ENCODE measurements at places on chromosomes 11 and 22.

- DNase-seq, result no peak
These were observed 54.6 kb downstream of the POLD3 start for GRCh38 chr11:74646954-74647353.

- peak; percentile 67 for DNase-seq
These were observed 231.6 kb upstream of the TBCEL start for GRCh38 chr11:120792306-120792705.

- DNase-seq, result no peak
These were observed 561.8 kb upstream of the B3GAT1 start for GRCh38 chr11:134973801-134974200.

DNA sequence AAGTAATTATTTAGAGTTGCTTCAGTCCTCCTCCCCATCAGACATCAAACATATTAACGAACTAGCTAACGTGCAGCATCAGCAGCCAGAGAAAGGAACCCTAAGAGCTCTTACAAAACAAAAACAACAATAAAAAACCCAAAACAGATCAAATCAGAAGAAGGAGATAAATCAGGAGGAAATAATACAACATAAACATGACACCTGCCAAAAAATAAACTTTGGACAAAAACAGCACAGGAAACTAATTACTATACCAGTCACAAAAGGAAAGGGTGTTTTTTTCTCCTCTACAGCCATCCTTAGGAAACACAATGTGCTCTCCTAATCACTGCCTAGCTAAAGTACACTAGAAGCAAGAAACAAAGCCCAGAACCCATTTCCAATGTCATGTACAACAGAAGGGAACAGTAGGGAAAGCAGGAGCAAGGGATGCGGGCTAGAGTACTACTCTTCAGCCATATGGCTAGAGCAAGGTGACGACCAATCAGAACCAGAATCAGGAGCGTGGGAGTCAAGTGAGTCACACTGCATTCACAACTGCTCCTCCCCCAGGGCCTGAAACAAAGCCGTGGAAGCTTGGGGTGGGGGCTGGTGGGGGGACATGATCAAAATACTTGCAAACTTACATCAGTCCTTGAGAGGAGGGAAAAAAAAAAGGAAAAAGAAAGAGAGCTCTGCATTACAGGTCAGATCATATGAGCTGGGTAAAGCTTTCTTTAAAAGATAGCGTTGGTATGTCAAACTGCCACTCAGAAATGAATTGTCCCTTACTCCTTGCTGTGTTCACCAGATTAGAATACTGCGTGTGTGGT is 60.4 kb downstream of the LARGE2 start:
- peak; percentile 94 for DNase-seq

GRCh38 chr22:19875531-19876313 is 21.0 kb upstream of the GNB1L start:
- no peak for DNase-seq

- peak; percentile 20 for DNase-seq
These were observed 6.4 kb downstream of the CDCA5 start for GRCh38 chr11:65077451-65077850.

DNA sequence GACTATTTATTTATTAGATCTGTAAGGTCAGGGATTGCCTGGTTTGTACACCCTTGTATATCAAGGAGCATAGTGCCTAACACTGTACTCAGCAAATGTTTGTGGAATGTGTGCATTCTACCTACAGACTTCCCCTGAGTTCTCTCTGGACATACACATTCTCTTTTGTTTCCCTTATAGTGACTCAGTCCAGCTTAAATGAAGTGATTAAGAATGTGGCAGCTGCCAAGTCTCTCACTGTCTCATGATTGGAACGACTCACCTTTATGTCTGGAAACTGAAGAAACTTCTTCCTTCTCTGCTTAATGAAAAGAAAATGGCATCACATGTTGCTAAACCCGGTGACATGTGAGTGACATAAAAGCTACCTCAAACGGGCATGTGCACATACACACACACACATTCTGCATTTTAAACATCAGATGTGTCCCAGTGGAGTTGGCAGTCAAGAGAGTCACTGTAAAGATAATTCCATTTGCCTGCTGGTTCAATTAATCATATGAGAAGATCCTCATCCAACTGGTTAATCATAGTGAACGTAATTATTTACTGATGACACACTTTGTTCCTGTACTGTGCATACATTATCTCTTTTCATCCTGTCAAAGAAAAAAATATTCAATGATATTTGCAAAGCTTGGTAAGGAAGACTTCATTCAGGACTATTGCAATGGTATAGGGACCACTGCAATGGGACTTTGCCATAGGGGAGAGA is 42.8 kb downstream of the GLYAT start:
- DNase-seq, result no peak

GRCh38 chr11:10581481-10582019 is 13.1 kb upstream of the LYVE1 start:
- DNase-seq, result no peak

DNA sequence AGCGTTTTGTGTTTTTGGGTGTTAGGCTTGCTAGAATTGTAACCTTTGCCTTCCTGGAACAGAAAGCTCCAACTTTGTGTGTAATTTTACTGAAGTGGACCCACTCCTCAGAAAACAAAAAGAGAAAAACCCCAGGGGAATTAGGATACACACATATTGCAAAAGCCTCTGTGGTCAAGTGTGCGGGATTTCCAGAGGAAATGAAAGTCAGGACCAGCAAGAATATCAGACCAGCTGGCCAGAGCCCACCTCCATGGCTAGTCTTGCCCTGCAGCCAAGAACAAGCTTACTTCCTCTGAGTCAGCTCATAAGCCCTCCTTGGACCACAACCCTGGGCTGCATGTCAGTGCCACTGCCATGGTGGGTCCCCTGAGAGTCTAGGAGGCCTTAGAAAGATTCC is 37.0 kb upstream of the FTH1 start:
- DNase-seq, result no peak

GRCh38 chr11:130771708-130772107 is 144.6 kb downstream of the SNX19 start:
- DNase-seq, result no peak

DNA sequence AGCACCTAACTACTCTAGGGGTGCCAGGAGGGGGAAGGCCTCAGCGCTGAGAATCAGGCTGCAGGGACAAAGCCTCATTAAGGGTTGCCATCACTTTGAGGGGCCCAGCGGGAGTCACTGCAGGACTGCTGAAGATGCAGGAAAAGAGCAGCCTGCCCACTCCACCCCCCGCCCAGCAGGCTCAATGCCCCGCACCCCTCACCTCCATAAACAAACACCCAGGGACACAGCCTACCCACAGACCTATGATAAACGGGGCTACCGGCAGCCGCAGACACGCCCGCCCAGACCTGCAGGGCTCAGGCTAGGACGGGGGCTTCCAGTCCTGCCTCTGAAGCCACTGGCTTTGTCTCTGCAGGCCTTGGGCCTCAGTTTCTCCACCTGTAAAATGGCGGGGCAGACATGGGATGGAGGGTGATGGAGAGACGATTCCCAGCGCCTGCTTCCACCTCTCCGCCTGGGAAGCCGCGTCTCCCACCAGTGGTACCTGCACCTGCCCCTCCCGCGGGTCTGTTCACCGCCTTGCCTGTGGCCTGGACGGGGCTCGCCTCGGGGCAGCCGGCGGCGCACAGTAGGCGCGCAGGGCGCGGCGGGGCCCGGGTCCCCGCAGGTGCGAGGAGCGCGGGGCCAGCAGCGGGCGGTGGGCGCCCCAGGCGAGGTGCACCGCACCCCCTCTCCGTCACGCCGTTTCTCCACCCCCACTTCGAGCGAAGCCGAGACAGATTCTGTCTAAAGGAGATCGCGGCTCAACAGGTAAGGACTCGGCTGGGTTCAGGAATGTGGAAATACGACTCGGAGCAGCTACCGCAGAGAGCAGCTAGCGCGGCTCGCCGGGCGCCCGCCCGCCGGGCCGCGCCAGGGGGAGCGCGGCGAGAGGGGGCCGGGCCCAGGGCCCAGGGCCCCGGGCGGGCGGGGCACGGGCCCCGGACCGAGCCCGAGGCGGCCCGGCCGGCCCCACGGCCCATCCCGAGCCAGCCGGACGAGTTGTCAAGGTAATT is 1.5 kb downstream of the WNT7B start:
- DNase-seq, result peak; percentile 48

DNA sequence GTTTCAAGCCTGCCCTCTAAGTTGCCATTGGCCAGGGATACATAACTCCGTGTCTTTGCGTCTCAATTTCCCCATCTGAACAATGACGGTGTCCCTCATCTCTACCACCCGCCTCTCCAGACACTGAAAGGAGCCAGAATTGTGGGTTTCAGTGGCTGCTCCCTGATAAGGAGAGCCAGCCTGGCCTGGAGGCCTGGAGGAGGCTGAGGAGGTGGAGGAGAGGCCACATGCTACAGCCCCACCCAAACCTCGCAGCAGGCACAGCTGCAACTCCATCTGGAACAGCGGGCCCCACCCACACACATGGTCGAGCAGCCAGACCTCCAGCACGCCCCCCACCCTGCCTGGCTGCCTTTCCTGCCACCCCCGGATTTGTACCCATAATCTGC is 34.4 kb upstream of the CD82 start:
- no peak for DNase-seq

- no peak for DNase-seq
These were observed 3.7 kb downstream of the MICALL1 start for GRCh38 chr22:37909766-37910165.

GRCh38 chr11:126115127-126115495 is 52.4 kb upstream of the CDON start:
- no peak for DNase-seq

DNA sequence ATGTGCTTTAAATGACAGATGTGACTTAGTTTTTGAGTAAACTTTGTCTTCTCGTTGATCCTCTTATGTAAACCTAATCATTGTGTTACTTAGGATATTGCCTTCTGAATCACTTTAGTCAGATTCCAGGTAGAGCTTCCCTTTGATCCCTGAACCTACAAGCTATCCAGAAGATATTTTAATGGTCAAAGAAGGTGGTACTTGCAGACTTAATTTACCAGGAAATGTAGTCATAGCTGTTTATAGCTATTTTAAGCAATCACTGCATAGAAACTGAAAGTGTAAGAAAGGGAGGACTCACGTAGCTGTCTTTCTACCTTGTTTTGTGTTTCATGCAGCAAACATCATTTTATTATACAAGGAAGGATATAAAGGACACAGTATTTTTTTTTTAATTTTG is 189.5 kb downstream of the DDX10 start:
- no peak for DNase-seq

- no peak for DNase-seq
These were observed 222.1 kb upstream of the CARD18 start for GRCh38 chr11:105361651-105362050.

- DNase-seq, result no peak
These were observed 75.9 kb downstream of the CADM1 start for GRCh38 chr11:115428306-115428705.

- peak; percentile 32 for DNase-seq
These were observed 57.8 kb upstream of the ARHGAP32 start for GRCh38 chr11:129249923-129250322.

- DNase-seq, result no peak
These were observed 112.4 kb downstream of the PDE2A start for GRCh38 chr11:72561856-72562255.

GRCh38 chr22:39414886-39415285 is 15.3 kb downstream of the TAB1 start:
- no peak for DNase-seq

- no peak for DNase-seq
These were observed 11.3 kb downstream of the SLC17A6 start for GRCh38 chr11:22349491-22349890.

GRCh38 chr11:67666676-67667489 is 7.5 kb downstream of the ALDH3B2 start:
- DNase-seq, result no peak

DNA sequence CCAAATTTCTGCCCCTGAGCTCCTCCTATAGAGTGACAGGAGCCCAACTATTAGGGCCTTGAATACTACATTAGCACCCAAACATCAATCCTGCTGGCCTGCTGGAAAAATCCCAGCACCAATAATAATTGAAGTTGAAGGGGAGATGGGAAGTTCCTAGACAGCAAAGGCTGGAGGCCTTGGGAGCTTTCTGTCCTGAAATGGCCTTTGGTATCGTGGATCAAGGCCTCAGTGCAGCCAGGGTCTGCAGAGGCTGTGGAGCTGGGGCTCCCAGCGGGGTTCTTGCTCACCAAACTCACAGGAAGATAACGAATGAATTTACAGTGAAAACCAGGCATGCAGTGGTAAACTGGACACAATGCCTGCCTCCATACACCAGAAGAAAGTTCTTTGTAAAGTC is 9.2 kb upstream of the MICALL1 start:
- DNase-seq, result no peak

GRCh38 chr11:128692753-128693415 is 988 bp upstream of the FLI1 start:
- DNase-seq, result no peak

DNA sequence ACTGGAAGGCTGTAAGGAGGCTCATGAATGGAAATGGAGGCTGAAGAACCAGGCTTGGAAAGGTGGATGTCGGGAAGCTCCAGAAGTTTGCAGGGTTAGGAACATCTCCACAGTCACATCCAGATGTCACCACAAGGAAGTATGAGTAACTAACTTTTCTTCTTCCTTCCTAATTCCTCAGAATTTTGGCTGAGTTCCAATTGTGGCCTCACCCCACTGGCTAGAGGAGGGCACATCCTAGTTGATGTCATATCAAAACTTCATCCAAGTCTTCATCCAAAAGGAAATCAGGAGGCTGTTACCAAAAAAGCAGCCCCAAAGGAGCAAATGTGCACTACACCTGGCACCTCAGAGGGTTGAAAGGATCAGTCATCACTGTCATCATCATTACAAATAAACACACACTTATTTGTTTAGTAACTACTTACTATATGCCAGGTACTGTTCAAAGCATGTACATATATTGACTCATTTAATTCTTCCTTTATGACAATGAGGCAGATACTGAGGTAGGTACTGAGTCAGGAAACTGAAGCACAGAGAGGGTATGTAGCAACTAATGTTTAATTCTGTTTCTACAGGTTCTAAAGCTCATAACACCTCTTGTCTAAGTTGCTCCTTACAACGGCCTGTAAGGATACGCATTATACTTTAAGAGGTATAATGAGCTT is 7.3 kb upstream of the PTPN5 start:
- no peak for DNase-seq

- no peak for DNase-seq
These were observed 58.3 kb downstream of the CDKN1C start for GRCh38 chr11:2827256-2827655.

GRCh38 chr11:61518032-61518795 is 9.7 kb downstream of the LRRC10B start:
- DNase-seq, result no peak

DNA sequence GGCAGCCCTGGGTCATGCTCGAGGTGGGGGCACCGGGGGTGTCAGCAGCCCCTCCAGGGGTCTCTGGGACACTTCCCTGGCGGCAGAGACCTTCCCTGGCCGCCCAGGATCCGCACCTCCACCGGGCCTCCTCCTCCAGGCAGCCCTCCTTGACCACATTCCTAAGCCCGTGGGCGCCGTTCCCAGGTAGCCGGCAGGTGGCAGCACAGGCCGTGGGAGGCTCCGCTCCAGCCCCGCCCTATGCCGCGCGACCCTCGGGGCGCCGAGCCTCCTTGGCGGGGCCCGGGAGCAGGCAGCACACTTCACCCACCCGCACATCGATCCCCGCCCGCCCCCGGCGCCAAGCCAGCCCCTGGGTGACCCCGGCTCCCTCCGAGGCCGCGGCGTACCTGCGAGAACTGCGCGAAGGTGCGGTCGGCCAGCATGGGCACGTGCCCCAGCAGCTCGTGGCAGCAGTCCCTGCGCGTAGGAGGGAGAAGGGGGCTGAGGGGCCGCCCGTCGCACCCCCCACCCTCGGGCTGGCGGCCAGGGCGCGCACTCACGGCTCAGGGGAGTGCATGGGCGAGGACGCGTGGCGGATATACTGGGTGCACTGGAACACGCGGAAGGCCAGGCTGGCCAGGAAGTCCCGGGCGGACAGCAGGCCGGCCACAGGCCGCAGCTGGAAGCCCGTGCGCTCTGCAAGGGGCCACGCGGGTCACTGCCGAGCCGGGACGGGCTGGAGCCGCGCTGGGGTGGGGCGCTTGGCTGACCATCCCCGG is 5.3 kb upstream of the INS start:
- peak; percentile 52 for DNase-seq
